Stimulated activated CD4-positive, alpha-beta T cell treated with anti-CD3 and anti-CD28 coated beads, Interleukin-2, amount 100 ng/mL, for 48 hours (primary cell): ENCODE measurements at places on chromosomes 7 and 10.

- peak; percentile 35 for DNase-seq
Observed at GRCh38 chr7:37081436-37081835, 357.1 kb upstream of the AOAH start.

DNA sequence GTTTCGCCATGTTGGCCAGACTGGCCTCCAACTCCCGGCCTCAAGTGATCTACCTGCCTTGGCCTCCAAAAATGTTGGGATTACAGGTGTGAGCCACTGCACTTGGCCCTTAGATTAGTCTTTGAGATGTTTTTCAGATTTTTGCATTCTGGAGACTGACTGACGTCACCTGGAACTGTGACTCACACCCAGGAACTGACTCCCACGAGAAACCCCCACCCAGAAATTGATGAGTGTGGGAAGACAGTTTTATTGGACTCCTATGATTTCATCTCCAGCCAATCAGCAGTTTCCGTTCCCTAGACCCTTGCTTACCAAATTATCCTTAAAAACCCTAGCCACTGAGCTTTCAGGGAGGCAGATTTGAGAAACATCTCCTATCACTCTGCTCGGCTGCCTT lies 867.3 kb downstream of the TYW1 start:
- no peak for DNase-seq

GRCh38 chr10:86423739-86424138 lies 57.1 kb upstream of the GRID1 start:
- DNase-seq: no peak

DNA sequence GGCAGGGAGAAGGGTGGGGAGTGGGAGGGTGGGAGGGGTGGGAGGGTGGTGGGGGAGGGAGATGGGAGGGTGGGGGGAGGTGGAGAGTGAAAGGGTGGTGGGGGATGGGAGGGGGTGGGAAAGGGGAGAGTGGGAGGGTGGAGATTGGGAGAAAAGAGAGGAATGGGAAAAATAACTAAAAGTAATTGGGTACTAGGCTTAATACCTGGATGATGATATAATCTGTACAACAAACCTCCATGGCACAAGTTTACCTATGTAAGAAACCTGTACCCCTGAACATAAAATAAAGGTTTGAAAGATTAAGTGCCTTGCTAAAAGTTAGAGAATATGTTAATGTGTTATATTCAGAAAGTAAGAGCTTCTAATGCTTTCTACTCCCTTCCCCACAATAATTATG lies 564.9 kb downstream of the CNTNAP2 start:
- DNase-seq: no peak

GRCh38 chr10:82538272-82538671 lies 663.3 kb downstream of the NRG3 start:
- no peak for DNase-seq

DNA sequence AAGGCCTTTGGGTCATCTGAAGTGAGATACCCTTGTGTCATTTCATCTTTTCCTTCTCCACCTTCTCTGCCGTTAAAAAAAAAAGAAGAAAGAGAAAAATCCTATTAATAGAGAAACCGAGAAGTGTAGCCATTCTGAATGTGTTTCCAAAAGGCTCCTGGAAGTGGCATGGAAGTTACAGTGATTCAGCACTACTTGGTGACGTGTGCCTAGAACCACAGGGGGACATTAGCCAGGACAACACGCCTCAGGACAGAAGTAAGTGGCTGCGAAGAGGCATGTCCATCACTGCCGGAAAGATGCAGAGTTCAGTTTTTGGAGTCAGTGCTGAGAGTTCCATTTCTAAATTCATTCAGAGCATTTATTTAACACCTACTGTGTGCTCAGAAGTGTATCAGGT lies 6.3 kb downstream of the HTRA1 start:
- DNase-seq: no peak

DNA sequence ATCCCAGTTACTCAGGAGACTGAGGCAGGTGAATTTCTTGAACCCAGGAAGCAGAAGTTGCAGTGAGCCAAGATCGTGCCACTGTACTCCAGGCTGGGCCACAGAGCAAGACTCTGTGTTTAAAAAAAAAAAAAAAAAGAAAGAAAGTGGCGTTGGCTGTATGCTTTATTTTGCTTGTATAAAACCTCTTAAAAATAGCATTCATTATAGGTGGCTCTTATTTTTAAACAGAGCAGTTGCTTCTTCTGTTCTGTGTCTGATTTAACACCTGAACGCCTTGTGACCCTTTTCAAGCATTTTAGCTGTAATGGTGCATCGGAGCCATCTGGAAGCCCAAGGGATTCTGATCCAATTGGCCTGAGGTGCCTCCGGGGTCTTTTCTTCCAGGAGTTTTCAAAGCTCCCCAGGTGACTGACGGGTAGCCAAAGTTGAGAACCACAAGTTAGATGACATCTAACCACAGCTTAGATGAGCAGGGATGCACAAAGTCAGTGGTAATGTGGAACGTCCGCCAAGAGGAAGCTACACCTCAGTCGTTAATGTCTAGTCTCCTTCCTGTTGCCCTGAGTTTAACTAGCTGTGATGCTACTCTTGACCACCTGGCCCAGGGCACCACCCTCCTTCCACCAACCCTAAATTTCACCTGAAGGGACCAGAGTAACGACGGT lies 274.6 kb upstream of the KLF6 start:
- no peak for DNase-seq

DNA sequence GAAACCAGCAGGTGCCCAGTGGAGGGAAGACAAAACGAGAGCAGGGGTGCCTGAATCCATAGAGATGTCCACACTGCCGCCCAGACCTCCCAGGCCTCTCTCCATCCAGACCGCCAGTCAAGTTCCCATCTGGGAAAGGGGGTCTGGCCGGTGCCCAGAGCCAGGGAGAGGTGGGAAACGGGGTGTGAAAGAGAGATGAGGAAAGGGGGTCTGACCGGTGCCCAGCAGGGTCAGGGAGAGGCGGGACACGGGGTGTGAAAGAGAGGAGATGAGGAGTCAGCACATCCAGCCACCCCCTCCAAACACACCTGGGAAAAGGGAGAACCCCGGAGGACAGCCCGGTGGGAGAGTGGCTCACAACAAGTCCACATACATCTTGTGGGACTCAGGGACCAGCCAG lies 185.8 kb downstream of the PTPRN2 start:
- no peak for DNase-seq

DNA sequence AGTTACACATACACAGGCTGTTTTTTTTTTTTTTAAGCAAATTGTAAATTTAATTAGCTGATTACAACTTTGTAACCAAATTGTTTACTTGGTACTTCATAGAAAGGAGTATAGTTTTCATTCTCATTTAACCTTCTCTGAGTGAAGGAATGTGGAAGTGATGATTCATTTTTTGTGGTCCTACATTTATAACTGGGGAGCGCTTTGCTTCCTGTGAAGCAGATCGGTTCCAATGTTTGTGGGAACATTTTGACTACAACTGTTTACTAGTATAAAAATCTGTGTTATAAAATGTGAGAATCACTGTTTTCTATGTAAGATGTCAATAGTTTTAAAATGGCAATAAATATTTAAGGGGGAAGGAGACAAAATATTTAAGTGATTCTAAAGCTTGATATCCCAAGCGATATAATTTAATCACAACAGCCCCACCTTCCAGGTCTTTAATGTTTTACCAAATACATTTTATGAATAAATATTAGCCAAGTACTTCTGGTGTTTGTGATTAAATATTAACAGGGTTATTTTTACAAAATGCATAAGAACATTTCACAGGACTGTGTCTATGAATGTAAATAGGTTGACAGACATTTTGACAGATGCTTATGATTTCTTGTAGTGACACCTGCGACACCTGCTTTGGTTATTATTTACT lies 57.1 kb downstream of the NXPH1 start:
- DNase-seq: no peak

DNA sequence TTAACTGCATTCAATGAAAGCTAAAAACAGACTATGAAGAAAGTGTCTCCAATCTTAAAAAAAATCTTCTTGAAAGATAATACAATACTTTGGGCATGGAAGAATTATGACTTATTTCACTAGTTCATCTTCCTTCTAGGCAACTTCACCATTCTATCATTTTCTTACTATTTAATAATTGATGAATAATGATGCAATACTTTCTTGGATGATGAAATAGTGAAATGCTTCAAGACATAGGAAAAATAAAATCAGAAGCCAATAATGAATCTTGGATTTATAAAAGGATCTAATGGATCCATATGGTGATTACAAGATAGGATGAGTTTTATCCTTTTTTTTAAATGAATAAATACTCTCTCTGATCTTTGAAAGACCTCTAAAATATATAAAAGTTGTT lies 4.4 kb downstream of the DMBT1 start:
- no peak for DNase-seq

GRCh38 chr7:24401628-24402593 lies 117.9 kb downstream of the NPY start:
- DNase-seq: no peak

GRCh38 chr10:7209458-7209857 lies 201.4 kb downstream of the SFMBT2 start:
- no peak for DNase-seq

GRCh38 chr10:13743101-13743693 lies 156.4 kb downstream of the PRPF18 start:
- no peak for DNase-seq

- no peak for DNase-seq
Observed at GRCh38 chr7:13421776-13422175, 567.7 kb downstream of the ETV1 start.

DNA sequence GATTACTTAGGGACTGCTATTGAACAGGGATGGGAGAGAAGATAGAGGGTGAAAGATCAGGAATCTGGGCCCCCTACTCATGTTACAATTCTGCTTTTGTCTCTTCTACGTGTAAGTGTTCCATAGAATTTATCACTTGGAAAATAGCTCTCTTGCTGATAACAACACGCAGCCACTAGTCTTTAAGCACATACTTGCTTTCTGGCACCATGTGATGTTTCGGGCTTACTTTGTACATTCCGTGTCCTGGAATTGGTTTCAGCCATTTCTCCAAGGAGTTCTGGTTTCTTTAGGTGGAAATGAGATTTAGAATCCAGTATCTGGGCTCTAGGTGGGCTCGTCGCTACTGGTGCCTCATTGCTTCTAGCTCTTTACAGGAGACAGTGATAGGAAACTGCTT lies 59.7 kb downstream of the TFAM start:
- DNase-seq: no peak

GRCh38 chr10:15262036-15262713 lies 93.7 kb upstream of the NMT2 start:
- DNase-seq: no peak

GRCh38 chr10:80585812-80586211 lies 48.1 kb downstream of the SH2D4B start:
- no peak for DNase-seq

GRCh38 chr10:97580421-97581367 lies 3.5 kb upstream of the HOGA1 start:
- no peak for DNase-seq

GRCh38 chr10:104293011-104293410 lies 24.0 kb downstream of the GSTO2 start:
- no peak for DNase-seq

DNA sequence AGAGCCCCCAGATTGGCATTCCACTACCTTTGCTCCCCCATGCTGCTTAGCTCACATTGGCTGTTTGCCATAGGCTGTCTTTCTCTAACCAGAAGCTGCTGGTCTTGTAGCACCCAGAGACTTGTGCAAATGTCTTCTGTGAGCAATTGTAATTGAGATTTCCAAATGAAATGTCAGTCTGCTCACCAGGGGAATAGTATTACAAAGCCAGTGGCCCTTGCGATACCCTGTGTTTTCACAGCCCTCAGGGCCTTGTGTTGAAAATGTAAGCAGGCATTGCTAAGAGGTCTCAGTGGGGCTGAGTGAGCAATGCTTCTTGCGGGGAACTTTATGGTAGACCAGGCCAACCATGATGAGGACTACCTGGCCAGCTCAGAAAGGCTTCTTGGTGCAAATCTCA lies 746.5 kb downstream of the LRMDA start:
- DNase-seq: no peak

GRCh38 chr7:33640741-33641140 lies 264.6 kb upstream of the BMPER start:
- no peak for DNase-seq

DNA sequence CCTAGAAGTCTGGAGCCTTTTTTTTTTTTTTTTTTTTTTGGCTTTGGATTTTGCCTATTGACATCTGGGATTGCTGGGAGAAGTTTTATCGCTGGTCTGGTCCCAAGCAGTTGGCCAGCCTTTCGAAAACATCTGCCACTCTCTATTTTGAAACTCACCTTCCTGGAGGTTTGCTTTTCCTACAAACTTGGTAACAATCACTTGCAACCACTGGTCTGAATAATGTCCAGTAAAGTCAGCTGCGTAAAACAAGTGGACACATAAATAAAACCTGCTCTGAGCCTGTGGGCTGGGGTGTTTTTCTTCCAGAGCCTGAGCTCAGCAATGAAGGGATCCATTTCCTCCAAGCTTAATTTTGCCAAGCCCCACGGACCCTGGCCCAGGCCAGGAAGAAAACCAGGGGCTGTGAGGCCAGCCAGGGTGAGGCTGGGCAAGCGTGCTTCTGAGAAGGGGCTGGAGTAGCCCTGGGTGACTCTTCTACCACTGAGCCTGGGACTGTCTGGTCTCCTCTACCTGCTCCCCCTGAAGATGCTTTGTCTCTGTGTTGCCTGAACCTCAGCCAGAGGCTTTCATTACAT lies 202.2 kb downstream of the GFRA1 start:
- no peak for DNase-seq

- peak; percentile 7 for DNase-seq
Observed at GRCh38 chr10:18214691-18215563, 74.7 kb downstream of the CACNB2 start.

- no peak for DNase-seq
Observed at GRCh38 chr7:15832996-15833395, 146.5 kb upstream of the MEOX2 start.

GRCh38 chr10:118116715-118117449 lies 70.1 kb upstream of the RAB11FIP2 start:
- DNase-seq: no peak

DNA sequence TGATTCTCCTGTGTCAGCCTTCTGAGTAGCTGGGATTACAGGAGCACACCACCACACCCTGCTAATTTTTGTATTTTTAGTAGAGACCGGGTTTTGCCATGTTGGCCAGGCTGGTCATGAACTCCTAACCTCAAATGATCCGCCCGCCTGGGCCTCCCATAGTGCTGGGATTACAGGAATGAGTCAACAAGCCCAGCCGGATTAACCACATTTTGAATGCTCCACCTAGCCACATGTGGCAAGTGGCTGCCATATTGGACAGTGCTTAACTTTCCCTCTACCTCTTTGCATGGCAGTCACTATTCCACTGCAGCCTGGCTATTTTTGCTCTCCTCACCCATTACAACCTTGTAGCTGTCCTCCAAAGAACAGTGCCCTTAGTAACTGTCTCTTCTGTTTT lies 160.1 kb downstream of the GATA3 start:
- DNase-seq: no peak

- no peak for DNase-seq
Observed at GRCh38 chr10:24947304-24948097, 4.9 kb downstream of the PRTFDC1 start.
